GM12878 (cell line): ENCODE measurements at places on chromosomes 3 and 15. TPM values are rescaled to one million over a fixed set of nuclear protein-coding genes. Genes with fewer than 3 reads are reported as not detected.

DNA sequence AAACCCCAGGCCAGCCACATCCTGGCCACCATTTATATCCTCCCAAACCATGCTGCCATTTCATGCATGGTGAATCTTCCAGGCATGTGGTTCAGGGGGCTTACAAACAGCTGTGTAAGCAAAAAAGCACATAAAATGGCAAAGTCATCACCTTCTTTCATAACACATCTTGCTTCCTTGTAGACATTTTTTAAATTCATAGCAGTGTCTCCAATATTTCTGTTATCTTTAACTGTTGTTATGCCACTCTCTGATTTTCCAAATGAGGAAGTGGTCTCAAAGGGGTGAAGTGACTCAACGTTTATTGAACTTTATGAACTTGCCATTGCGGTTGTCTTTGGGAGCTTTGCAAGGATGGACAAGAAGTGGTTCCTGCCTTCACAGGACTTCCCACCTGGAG is 264.4 kb downstream of the MEX3B start:
- DNase-seq = no peak

The PLSCR4 gene
- total RNA-seq = not detected in 2 replicates

The SUCNR1 gene
- 0.08 TPM in 1 of 2 replicates, not detected in the other for total RNA-seq

DNA sequence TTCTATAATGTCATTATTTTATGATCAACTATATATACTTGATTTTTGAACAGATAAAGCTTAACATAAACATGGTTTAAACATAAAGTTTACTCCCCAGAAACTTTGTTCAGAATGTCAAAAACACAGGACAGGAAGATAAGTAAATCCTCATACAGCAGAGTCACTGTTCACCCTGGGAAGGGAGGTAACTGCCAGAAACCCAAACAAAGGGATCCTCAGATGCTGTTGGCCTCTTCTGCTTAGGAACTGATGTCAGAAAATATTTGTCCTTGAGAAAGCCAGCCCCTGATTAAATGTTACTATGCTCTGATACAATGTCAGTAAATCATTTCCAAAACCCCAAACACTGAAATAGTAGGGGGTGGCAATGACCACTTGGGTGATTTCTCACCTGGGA is 185.3 kb downstream of the TJP1 start:
- no peak for DNase-seq

The CD96 gene
- total RNA-seq = 0.45 and 0.97 TPM in 2 replicates

DNA sequence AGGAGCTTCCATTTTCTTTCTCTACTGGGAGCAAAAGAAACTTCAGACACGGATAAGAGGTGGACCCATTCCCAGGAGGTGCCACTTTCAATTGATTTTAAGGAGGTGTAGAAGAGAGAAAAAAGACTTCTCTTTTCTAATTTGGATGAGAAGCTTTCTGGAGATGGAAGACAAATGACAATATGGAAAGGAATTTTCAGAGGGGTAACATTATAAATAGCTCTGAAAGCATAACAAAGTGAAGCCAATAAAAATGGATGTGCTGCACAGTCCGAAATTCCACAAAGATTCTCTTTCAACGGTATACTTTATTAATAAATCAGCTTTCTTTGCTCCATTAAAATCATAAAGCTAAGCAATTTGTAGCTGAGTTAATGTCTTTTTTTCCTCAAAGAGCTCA is 607.2 kb upstream of the MDFIC2 start:
- DNase-seq = no peak

The NR2F2 gene
- total RNA-seq = 9.4 and 10.1 TPM in 2 replicates

- DNase-seq = no peak
Observed at GRCh38 chr3:175267561-175267960, 408.4 kb downstream of the NAALADL2 start.

The GPR87 gene
- total RNA-seq = not detected in 2 replicates

DNA sequence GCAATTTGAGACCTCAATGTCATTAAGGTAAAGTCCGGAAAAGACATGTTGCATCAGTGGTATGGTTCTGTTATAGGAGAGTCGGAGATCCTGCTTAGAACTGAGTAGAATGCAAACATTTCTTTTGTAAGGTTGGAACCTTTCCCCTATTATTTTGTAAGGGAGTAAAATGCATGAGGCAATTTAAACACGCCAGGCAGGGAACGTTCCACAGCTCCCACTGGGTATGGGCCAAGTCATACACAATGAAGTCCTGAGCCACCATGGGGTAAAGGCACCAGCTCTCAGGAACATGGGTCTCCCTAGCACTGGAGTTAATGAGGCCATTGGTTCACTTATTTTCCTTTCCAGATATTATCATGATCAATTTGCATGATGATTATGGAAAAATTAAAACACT is 116.6 kb upstream of the NR2F2 start:
- no peak for DNase-seq

- DNase-seq = no peak
Observed at GRCh38 chr3:122959339-122959738, 68.2 kb downstream of the SEMA5B start.

DNA sequence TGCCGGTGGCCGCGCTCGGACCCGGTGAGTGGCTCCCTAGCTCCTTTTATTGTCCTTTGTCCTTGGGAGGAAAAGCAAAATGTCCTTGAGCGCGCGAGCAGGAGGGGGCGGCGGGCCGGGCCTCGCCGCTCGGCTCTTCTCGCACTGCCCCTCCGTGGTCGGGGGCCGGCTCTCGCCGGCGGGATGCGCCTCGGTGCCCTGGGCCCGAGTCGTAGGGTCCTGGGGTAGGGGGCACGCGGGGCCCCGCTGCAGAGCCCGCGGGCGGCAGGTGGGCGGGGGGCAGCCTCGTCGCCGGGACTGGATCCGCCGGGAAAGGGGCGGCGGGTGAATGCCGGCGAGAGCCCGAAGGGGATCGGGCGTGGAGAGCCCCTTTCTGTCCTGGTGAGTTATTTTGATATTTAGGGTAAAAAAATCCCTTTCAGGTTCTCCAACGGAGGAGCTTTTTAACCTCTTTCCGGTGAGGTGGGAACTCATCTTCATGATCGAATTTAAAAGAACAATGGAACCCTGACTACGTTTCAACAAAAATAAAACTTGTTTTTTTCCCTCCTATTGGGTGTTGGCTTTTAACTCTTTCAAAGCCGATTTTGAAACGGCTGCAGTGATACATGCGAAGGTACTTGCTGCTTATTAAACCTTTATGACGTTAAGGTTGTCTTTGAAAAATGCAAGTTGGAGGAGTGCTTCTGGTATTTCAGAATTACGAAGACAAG is 16.8 kb upstream of the CHD2 start:
- no peak for DNase-seq

GRCh38 chr15:65935391-65935790 is 66.1 kb downstream of the RAB11A start:
- no peak for DNase-seq

The SLC12A1 gene
- total RNA-seq = not detected in 2 replicates

DNA sequence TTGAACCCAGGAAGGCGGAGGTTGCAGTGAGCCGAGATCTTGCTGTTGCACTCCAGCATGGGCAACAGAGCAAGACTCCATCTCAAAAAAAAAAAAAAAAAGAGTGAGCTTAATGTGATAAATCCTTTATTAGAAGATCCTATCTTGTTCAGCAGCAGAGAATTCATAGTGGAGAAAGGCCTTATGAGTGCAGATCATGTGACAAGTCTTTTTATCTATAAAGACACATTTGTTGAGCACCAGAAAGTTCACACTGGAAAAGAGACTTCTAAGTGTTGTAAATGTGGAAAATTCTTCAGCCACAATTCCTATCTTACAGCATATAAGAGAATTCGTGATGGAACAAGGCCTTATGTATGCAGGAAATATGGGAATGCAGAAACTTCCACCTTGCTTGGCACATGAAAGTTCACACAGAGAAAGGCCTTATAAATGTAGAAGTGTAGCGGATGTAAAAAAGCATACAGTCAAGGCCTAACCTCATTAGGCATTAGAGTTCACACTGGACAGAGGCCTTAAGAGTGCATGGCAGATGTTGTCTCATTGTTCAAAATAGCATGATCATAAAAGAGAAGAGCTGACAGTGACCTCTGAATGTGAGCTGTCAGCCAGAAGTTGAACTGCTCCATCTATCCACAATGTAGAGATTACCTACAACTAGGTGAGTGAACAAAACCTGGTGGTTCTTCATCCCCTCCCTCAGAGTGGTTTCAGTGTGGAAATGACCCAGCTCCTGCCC is 16.7 kb downstream of the ADAM10 start:
- no peak for DNase-seq

- no peak for DNase-seq
Observed at GRCh38 chr3:131775650-131776049, 259.2 kb downstream of the CPNE4 start.

The SPATA12 gene
- total RNA-seq = 0.29 and 0.38 TPM in 2 replicates

The RLBP1 gene
- total RNA-seq = not detected in 2 replicates
